ENCODE measurements at places on chromosomes 7 and 10. TPM values are rescaled to one million over a fixed set of nuclear protein-coding genes. Genes with fewer than 3 reads are reported as not detected.

Gene WNT8B
- not detected for total RNA-seq

Gene MOGAT3
- total RNA-seq = not detected

Gene ASB4
- total RNA-seq = not detected

Gene TACR2
- not detected for total RNA-seq

Gene CCDC172
- not detected for total RNA-seq

Gene CLDN4
- 60.3 TPM for total RNA-seq
